Stomach (tissue), 19 donors: ENCODE measurements at places on chromosomes 3 and 15. TPM values are rescaled to one million over a fixed set of nuclear protein-coding genes. Genes with fewer than 3 reads are reported as not detected.

- no peak overlapping the region for H3K4me3 ChIP-seq
- DNase-seq = no peak
- no peaks in the 10 kb centered on the region for H3K4me1 ChIP-seq
- H3K36me3 ChIP-seq = no peaks in the 10 kb centered on the region
These were observed 25.3 kb upstream of the GABRA5 start for GRCh38 chr15:26841514-26841913.

- DNase-seq = no peak
- H3K4me1 ChIP-seq = no peaks in the 10 kb centered on the region
- H3K27me3 ChIP-seq = no peaks in the 10 kb centered on the region
- peaks cover 11% of the 10 kb centered on the region for H3K36me3 ChIP-seq
These were observed 76.2 kb upstream of the HERC1 start for GRCh38 chr15:63909819-63910437.

DNA sequence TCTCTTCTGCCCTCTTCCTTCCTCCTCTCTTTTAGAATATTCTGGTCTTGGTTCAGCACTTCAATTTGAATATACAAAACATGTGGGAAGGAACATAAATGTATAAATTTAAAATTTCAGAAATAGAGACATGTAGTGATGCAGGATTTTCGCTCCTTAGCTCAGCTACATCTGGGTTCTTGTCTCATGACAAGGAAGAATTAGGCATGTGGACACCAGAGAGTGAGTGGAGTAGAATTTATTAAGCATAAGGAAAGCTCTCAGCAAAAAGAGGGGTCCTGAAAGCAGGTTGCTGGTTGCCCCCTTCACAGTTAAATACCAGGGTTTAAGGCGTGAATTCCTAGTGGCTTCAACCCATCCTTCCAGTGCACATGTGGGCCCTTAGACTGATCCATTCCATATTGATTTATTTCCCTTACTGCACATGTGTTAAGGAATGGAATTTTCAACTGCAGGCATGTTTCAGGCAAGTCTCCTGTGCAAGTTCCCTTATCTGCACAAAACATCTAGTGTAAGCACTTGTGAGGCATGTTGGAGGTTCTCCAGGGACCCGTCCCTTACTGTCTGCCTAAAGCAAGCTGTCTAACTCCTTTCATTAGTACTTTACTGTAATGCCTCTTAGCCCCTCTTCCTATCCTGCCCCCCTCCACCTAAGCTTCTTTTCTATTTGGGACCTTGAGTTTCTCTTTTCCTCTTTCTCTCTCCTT lies 133.2 kb upstream of the STRIT1 start:
- H3K4me3 ChIP-seq = no peak overlapping the region
- no peak overlapping the region for H3K27ac ChIP-seq
- DNase-seq = no peak
- no peaks in the 10 kb centered on the region for H3K27me3 ChIP-seq
- H3K4me1 ChIP-seq = no peaks in the 10 kb centered on the region

Gene CORO2B
- total RNA-seq = 2.8 TPM

DNA sequence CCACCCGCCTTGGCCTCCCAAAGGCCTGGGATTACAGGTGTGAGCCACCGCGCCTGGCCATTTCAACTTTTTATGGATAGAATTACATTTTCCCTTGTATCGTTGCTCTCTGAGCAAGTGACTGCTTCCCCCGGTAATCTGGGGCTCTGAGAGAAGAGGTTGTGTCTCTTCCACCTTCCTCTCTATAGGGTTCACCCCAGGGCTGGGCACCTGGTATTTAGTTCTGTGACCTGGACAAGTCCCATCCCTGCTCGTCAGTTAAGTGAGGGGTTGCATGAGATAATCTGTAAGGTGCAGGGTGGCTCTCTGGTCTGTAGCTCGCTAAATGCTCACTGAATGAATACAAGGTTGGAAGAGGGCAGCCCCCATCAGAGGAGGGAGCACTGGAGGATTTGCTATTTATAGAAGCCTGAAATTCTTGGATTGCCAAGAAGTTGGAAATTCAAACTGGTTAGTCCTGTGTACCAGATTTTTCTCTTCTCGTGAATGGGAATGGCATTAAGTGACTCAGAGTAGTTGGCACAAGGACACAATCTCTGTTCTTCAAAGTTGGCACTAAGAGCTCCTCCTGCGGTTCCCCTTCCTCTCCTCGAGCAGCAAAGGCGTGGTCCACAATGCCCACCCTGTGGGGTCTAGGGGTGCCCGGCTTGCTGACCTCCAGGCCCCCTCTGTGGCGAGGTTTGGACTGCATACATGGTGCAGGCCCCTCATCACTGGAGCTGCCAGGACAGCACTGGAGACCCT lies 68.1 kb upstream of the DLG1 start:
- no peaks in the 10 kb centered on the region for H3K27me3 ChIP-seq
- no peaks in the 10 kb centered on the region for H3K36me3 ChIP-seq
- no peak for DNase-seq
- peaks cover 12% of the 10 kb centered on the region for H3K4me1 ChIP-seq
- H3K27ac ChIP-seq = no peak overlapping the region

Gene ANKRD28
- 18.8 TPM for total RNA-seq

Gene DAZL
- not detected for total RNA-seq

Gene CCR8
- total RNA-seq = not detected

GRCh38 chr15:65550681-65551098 lies 20.4 kb downstream of the HACD3 start:
- DNase-seq = peak; percentile 41
- no peak overlapping the region for H3K4me3 ChIP-seq
- H3K36me3 ChIP-seq = no peaks in the 10 kb centered on the region
- H3K27ac ChIP-seq = no peak overlapping the region
- no peaks in the 10 kb centered on the region for H3K4me1 ChIP-seq

Gene AMOTL2
- total RNA-seq = 782 TPM

GRCh38 chr15:96285729-96286254 lies 44.7 kb upstream of the NR2F2 start:
- no peak overlapping the region for H3K27ac ChIP-seq
- no peaks in the 10 kb centered on the region for H3K27me3 ChIP-seq
- no peak for DNase-seq
- H3K36me3 ChIP-seq = peaks cover 71% of the 10 kb centered on the region

DNA sequence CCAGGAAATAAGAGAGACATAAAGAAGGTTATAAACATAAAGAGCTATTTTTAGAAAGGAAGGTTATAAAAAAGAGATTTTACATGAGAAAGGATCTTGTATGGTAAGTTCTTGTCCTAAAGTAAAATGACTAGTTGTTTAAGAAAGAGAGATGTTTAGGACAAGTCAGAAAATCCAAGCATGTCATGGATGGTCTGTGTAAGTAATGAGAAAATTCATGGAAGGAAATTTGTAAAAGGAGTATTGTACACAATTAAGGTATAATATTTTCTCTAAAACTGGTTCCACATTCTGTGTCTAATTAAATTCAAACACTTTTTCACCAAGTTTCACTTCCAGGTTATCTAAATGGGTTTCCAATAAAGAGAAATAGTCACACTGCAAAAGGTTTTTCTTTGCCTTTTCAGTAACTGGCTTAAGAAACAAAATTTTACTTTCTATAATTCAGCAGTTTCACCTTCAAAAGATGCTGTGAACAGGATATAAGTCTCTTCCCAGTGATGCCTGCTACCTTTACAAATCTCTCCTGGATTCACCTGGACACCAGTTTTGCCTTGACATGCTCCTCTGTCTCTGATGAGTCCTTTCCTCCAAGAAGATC lies 455.7 kb downstream of the ZIC1 start:
- H3K27me3 ChIP-seq = no peaks in the 10 kb centered on the region
- no peak for DNase-seq
- H3K36me3 ChIP-seq = no peaks in the 10 kb centered on the region
- no peak overlapping the region for H3K27ac ChIP-seq
- H3K4me3 ChIP-seq = no peak overlapping the region

- no peaks in the 10 kb centered on the region for H3K4me1 ChIP-seq
- no peaks in the 10 kb centered on the region for H3K36me3 ChIP-seq
- peaks cover 24% of the 10 kb centered on the region for H3K27me3 ChIP-seq
- DNase-seq = no peak
- H3K27ac ChIP-seq = no peak overlapping the region
These were observed 29.2 kb downstream of the SLC6A11 start for GRCh38 chr3:10845001-10845761.

GRCh38 chr3:127794402-127794801 lies 27.9 kb downstream of the MGLL start:
- H3K36me3 ChIP-seq = peaks cover 24% of the 10 kb centered on the region
- no peak for DNase-seq
- peaks cover 5% of the 10 kb centered on the region for H3K4me1 ChIP-seq
- H3K27ac ChIP-seq = no peak overlapping the region
- H3K4me3 ChIP-seq = no peak overlapping the region
- no peaks in the 10 kb centered on the region for H3K27me3 ChIP-seq

- H3K36me3 ChIP-seq = no peaks in the 10 kb centered on the region
- H3K4me3 ChIP-seq = peak overlapping the region; percentile 24
- no peaks in the 10 kb centered on the region for H3K4me1 ChIP-seq
- no peaks in the 10 kb centered on the region for H3K27me3 ChIP-seq
- no peak overlapping the region for H3K27ac ChIP-seq
- peak; percentile 3 for DNase-seq
These were observed 1108.5 kb upstream of the EPHA6 start for GRCh38 chr3:95705786-95706418.

Gene UROC1
- not detected for total RNA-seq

DNA sequence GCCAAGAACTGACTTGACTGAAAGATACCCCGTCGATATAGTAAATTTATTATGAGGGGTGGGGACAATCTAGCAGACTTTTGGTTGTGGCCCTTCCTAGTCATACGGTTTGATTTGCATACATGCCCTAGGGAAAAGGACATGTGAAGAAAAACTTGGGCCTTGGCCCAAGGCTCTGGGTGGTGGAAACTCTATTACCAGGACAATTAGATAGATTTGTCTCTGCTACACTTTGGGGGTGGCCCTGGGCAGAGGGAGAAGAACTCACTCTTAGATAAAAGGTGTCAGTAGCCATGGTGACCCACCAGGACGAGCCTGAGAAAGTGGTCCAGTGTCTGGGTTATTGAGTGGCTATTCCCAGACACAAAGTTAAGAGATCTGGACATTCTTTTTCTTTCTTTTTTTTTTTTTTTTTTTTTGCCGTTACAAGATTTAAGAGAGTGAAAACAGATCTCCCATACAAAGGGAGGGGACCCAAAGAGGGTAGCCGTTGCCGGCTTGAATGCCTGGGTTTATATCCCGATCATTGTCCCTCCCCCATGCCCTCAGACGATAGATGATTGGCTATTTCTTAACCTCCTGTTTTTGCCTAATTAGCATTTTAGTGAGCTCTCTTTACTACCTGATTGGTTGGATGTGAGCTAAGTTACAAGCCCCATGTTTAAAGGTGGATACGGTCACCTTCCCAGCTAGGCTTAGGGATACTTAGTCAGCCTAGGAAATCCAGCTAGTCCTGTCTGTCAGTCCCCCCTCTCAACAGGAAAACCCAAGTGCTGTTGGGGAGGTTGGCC lies 96.4 kb upstream of the SMAD3 start:
- no peaks in the 10 kb centered on the region for H3K36me3 ChIP-seq
- H3K4me1 ChIP-seq = no peaks in the 10 kb centered on the region
- no peaks in the 10 kb centered on the region for H3K27me3 ChIP-seq
- H3K27ac ChIP-seq = no peak overlapping the region
- no peak overlapping the region for H3K4me3 ChIP-seq
